Naive thymus-derived CD8-positive, alpha-beta T cell (primary cell): ENCODE measurements at places on chromosomes 1 and 21.

- no peak overlapping the region for H3K4me3 ChIP-seq
- DNase-seq: no peak
- H3K36me3 ChIP-seq: peaks cover 38% of the 10 kb centered on the region
- H3K27ac ChIP-seq: no peak overlapping the region
- no peaks in the 10 kb centered on the region for H3K27me3 ChIP-seq
- H3K4me1 ChIP-seq: peaks cover 50% of the 10 kb centered on the region
Measured at GRCh38 chr1:156959414-156959813, 39.0 kb downstream of the LRRC71 start.

GRCh38 chr1:155006601-155007101, 4.0 kb downstream of the ZBTB7B start:
- H3K27ac ChIP-seq: peak overlapping the region; percentile 79
- H3K27me3 ChIP-seq: no peaks in the 10 kb centered on the region

- H3K36me3 ChIP-seq: no peaks in the 10 kb centered on the region
- H3K27me3 ChIP-seq: no peaks in the 10 kb centered on the region
- H3K27ac ChIP-seq: no peak overlapping the region
- H3K4me3 ChIP-seq: no peak overlapping the region
- H3K4me1 ChIP-seq: no peaks in the 10 kb centered on the region
- no peak for DNase-seq
Measured at GRCh38 chr1:190175320-190175719, 302.3 kb downstream of the BRINP3 start.

DNA sequence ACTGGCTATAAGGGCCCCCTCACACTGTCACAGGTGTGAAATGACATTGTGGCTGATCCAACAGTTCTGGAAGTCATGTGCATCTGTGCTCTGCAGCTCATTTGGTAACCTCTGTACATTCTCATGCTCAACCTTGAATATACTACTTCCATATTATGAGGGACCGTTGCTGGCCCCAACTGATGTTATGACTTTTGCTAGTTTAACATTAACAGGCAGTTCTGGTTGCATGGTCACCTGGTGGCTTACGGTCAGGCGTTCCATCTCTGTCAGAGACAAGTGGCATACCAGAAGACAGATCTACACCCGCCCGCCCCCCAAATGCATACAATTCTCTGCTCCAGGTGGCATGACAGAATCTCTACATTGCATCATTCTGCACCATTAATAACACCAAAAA, 6.0 kb upstream of the DIP2A start:
- no peak for DNase-seq
- no peaks in the 10 kb centered on the region for H3K27me3 ChIP-seq
- H3K4me1 ChIP-seq: peaks cover 40% of the 10 kb centered on the region
- no peak overlapping the region for H3K27ac ChIP-seq

GRCh38 chr1:154446292-154446691, 41.1 kb downstream of the IL6R start:
- H3K27ac ChIP-seq: no peak overlapping the region
- no peak for DNase-seq
- peaks cover 43% of the 10 kb centered on the region for H3K4me1 ChIP-seq
- H3K27me3 ChIP-seq: no peaks in the 10 kb centered on the region
- peaks cover 25% of the 10 kb centered on the region for H3K36me3 ChIP-seq

DNA sequence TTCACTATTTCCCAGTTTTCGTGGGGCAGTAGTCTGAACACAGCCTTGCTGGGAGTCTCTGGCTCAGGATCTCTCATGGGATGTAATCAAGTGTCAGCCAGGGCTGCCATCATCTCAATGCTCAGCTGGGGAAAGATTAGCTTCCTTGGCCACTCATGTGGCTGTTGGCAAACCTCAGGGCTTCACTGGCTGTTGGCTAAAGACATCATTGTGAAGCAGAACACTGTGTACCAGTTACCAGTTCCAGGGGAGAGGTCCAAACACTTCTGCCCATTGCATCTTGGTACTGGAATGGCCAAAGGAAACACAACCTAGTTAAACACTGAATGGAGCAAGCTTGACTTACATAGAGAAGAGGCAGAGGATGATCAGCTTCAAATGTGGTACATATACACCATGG, 33.7 kb downstream of the AADACL4 start:
- no peak for DNase-seq
- no peak overlapping the region for H3K27ac ChIP-seq
- no peaks in the 10 kb centered on the region for H3K4me1 ChIP-seq
- peaks cover 13% of the 10 kb centered on the region for H3K36me3 ChIP-seq
- H3K27me3 ChIP-seq: peaks cover 26% of the 10 kb centered on the region
- no peak overlapping the region for H3K4me3 ChIP-seq

GRCh38 chr1:22626237-22627157, 9.9 kb upstream of the C1QA start:
- no peaks in the 10 kb centered on the region for H3K4me1 ChIP-seq
- H3K4me3 ChIP-seq: no peak overlapping the region
- no peak for DNase-seq
- H3K27me3 ChIP-seq: peaks cover 45% of the 10 kb centered on the region
- H3K36me3 ChIP-seq: no peaks in the 10 kb centered on the region

GRCh38 chr21:38839328-38840286, 33.9 kb downstream of the ETS2 start:
- no peak overlapping the region for H3K4me3 ChIP-seq
- H3K27ac ChIP-seq: no peak overlapping the region
- no peaks in the 10 kb centered on the region for H3K4me1 ChIP-seq
- H3K36me3 ChIP-seq: no peaks in the 10 kb centered on the region

DNA sequence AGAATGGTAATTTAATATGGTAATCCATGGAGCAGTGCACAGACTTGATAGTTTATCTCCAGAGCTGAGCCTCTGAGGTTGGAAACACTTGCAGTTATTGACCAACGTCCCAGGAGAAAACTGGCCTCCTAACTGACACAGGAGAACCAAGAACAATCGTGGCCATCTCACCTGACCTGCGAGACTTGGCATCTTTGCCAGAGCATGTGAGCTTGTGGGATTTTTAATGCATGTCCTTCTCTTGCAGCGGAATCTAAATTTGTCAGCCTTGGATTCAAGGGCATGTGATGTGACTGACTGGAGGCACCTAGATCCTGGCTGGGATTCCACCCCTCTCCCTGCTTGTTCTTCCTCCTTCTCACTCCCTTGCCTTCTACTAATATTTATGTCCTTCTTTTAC, 27.8 kb upstream of the SLC26A9 start:
- no peaks in the 10 kb centered on the region for H3K4me1 ChIP-seq
- no peak overlapping the region for H3K27ac ChIP-seq
- H3K36me3 ChIP-seq: no peaks in the 10 kb centered on the region
- no peak for DNase-seq
- H3K4me3 ChIP-seq: no peak overlapping the region

GRCh38 chr1:203512848-203513584, 19.1 kb downstream of the OPTC start:
- peaks cover 33% of the 10 kb centered on the region for H3K4me1 ChIP-seq
- H3K36me3 ChIP-seq: no peaks in the 10 kb centered on the region
- peak; percentile 11 for DNase-seq
